ENCODE measurements at places on chromosomes 7 and 10. TPM values are rescaled to one million over a fixed set of nuclear protein-coding genes. Genes with fewer than 3 reads are reported as not detected.

Gene CELF2
- total RNA-seq = 68.2 TPM

Gene NUDT13
- 0.72 TPM for total RNA-seq

- DNase-seq = no peak
These were observed 110.8 kb downstream of the MYL10 start for GRCh38 chr7:101518336-101518735.

DNA sequence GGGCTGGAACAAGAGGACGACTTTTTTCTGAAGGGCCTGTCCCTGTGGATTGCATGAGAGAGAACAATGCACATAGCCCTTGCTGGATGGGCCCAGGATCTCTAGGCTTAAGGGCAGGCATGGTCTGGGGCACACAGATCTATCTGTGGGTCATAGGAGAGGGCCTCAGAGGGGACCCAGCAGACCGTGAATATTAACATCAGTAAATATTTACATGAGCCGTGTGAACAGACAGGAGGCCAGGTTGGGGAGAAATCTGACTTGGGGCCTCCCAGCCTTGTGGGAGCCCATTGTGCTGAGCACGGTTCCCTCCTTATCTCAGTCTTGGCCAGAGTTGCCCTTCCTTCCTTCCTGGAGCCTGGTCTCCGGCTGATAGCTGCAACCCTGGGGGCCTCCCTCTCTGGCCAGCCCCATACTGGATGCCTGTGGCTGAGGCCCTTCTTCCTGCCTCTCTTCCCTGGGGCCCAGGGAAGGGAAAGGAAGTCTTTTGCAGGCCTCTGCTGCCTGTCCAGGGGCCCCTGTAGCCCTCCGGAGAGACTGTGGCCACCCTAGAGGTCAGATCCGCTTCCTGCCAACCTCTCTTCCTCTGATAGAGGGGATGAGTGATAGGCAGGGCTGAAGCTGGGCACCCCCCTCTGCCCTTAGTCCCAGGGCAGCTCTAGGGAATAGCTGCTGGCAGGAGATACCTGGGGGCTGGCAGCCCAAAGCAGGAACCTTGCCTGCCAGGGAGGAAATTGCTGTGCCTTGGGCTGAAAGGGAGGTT, 44.5 kb upstream of the TRIM8 start:
- DNase-seq = no peak

- DNase-seq = no peak
These were observed 59.4 kb upstream of the ZNF438 start for GRCh38 chr10:31090894-31091607.

- no peak for DNase-seq
These were observed 138.1 kb upstream of the POM121L12 start for GRCh38 chr7:52897288-52897687.

GRCh38 chr7:31783221-31783620, 96.2 kb downstream of the PPP1R17 start:
- no peak for DNase-seq

GRCh38 chr7:7675686-7676085, 35.1 kb downstream of the UMAD1 start:
- DNase-seq = no peak

- no peak for DNase-seq
These were observed at the start of gene OR2A5 for GRCh38 chr7:144048648-144049047. TSS of gene OR2A5 (plus strand) at chr7:144048948. CDS start at chr7:144050402, 1,454 bp downstream.

GRCh38 chr7:34191162-34191561, 285.8 kb downstream of the BMPER start:
- no peak for DNase-seq

- DNase-seq = no peak
These were observed 105.8 kb downstream of the EXOC4 start for GRCh38 chr7:133358708-133359107.
